ENCODE measurements at places on chromosomes 3 and 15.

GRCh38 chr3:16251316-16252085 is 13.2 kb downstream of the DPH3 start:
- DNase-seq = no peak

GRCh38 chr3:127749361-127749760 is 73.0 kb downstream of the MGLL start:
- DNase-seq = no peak

DNA sequence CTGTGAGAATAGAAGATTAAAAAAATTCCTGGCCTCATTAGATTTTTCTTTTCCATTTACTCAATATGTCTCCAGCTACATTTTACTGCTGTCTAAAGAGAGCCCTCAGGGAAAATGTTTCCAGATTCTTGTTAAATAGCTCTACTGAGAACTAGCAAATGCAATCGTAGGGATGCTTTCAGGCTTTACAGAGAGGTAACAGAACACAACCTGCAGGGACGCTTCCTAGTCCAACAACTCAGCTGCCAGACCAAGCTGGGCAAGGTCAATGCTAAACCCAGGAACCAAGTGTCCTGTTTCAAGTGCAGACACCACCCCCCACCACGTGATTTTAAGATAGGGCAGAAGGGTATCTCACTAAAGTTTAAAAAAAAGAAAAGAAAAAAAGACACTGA is 25.2 kb downstream of the ARHGEF3 start:
- no peak for DNase-seq

- no peak for DNase-seq
These were observed 86.3 kb downstream of the ARNT2 start for GRCh38 chr15:80490431-80490990.

- DNase-seq = no peak
These were observed 37.7 kb upstream of the PARP14 start for GRCh38 chr3:122642935-122643334.

- no peak for DNase-seq
These were observed 36.2 kb upstream of the FLNB start for GRCh38 chr3:57971975-57972374.

DNA sequence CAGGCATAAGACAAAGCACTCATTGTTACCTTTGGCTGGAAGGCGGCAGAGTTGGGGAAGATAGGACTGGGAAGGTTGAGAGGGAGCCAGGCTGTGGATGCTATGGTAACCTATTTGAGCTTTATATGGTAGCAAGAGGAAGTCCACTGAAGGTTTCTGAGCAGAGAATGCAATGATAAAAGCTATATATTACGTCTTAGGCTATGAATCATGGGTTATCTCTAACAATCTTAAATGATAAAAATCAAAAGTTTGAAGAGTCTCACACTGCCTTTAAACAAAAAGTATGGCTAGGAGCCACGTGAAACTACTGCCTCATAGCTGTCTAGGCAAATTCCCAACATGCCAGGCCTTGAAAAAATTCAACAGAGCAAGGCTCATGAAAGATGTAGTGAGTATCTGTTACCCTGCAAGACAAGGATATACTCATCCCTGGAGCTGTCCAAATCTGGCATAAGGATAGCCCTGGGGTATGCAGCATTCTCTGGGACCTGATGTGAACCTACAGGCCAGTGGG is 4.1 kb downstream of the P3H2 start:
- DNase-seq = no peak

GRCh38 chr3:105503191-105503593 is 136.5 kb downstream of the ALCAM start:
- DNase-seq = no peak

- DNase-seq = no peak
These were observed 35.8 kb downstream of the MYH15 start for GRCh38 chr3:108474581-108474980.

DNA sequence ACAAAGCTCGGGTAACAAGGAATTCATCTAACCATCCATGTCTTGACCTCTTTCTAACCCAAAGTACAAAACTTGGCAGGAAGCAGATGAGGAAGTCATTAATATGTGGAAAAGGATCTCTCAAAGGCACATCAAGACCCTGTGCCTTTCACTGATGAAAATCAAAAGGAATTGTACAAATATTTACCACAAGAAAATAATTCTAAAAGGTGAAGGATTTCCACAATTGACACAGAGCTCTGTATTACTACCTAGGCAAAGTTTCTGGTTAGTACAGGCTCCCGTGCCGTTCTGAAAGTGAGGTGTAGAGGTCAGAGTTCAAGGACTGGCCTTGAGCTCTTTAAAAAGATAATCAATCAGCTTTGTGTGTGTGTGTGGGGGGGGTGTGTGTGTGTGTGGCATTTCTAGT is 239.7 kb upstream of the ICE2 start:
- no peak for DNase-seq

DNA sequence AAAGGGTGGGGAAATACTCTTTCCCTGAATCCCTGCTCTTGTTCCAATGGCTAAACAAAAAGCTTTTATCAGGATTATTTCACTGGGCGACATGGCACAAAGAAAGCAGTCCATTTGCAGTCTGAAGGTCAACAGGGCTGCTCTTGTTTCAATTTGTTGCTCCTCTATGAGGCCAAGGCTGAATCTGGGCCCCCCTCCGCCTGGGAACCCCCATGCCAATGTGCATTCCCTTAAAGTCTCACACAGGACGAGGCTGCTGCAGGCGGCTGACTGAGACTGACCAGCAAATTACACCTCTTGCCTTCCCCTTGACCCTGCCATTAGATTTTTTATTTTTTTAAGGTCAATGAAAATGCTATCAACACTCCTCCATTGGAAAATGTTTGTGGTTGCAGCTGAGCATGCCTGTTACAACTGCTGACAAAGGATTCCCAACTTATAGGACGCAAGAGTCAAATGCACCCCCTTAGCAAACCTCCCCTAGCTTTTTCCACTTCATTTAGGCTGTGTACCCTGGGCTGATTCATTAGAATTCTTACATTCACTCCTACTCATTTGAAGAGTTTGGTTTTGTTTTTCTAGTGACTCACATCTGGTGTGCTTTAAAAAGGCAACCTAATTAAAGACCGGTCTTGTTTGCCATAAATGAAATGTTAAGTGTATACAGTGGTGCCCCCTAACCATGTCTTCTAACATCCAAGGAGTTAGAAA is 60.8 kb upstream of the ARHGEF3 start:
- DNase-seq = no peak

DNA sequence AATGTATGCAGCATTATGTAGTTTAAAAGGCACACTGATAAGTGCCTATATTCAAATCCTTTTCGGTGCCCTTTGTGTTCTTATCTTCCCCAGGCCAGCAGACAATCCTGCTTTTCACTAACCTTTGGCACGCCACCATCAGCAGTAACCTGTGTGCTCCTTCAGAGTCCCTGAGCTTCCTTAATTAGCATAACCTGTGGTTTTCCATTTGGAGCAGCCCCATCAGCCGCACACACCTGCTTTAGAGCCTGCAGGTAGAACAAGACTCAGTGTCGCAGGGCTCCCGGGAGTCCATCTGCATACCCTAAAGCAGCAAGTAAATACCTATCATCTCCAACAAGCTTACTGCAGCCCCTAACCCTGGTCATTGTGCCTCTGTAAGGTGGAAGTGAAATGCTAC is 755.1 kb downstream of the ROBO2 start:
- DNase-seq = no peak

DNA sequence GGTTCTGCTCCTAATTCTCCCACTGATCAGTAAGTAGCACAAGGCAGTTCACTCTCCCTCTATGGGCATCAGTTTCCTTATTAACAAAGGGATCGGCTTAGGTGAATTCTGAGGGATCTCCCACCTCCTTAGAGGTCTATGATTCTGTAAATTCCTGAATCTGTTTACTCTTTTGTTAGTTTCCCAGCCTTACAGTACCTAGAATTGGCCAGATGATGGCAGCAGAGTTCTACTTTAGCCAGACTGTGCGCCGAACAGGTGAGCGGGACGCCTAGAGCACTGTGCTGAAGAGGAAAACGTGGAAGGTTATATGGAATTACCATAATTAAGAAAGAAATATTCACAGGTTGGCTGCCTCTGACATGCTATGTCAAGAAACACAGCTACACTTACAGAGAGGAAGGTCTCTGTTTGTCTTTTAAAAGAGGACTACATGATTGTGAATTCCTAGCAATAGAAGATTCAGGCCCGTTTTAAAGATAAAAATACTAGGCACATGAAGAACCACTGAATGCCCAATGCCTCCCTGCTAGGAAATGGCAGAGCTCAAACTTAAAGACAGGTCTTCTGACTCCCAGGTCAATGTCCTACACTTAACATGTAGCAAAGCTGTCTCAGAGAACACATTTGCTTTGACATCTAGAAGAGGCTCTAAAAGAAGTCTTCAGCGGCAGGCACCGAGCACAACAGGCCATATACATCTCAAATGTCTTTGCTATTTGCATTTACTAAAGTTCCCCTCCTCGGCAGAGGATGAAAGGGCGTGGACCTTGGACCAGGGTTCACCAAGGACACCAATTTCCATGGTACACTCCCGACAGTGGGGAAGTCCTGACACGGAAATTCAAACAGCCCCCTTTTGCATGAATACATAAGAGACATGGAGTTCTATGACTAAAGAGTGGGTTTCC is 259.9 kb downstream of the FGF12 start:
- DNase-seq = peak; percentile 15

- no peak for DNase-seq
These were observed 58.4 kb upstream of the LRTM1 start for GRCh38 chr3:54986294-54986693.

DNA sequence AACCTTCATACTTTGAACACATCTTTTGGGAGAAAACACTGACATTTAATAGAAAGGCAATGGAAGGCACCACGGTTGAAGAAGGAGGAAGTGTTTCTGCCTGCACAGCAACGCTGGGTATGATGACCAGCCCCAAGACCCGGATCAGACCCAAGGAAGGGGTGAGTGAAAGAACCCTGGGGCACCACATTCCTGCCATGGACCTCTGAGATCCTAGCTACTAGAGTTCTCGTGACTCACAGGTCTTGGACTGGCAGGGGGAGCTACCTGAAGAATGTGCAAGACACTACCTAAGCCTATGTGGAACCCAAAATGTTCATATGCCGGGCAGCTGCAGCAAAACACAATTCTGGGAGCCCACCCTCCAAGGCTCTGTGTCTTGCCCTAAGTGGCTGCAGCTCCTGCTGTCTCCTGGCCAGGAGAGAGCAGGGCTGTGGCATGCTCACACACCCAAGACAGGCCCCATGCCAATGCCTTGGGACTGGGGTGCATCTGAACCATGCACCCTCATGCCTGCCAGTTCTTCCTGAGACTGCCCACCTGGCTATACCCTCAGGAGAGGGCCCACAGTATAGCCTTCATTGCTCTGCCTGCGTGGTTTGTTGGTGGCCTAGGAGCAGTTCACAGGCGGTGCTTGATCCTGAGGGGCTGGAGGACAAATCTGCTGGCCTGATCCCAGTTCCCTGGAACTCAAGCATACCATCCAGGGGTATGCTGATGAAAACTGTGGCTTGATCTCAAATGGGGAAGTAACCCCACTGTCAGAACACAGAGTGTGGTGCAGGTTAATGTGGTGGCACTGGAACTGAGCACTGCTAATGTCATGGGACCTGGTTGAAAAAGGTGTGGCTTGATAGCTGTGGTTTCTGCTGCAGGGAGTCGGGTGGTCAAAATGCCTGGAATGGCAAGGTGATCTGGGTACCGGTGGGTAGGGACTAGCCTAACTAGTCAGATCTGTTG is 353.3 kb upstream of the ARHGEF26 start:
- no peak for DNase-seq

DNA sequence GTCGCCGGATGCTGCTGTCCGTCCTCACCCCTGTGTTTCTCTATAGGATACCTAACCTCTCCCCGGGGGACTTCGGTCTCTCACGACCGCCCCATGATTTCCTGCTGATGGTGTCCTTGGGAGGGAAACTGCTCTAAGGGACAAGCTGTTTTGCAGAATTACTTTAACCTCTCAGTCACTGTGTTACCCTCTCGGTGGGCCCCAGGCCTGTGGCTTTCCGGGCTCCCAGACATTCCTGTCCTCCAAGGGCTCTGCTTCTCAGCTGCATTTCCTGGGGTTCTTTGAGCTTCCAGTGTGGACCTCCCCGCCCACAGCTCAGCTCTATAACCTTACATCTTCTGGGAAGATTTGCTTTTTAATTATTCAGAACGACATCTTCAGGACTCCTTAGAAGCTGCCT is 40.9 kb downstream of the CHST2 start:
- no peak for DNase-seq

GRCh38 chr15:67585681-67586080 is 43.2 kb downstream of the MAP2K5 start:
- no peak for DNase-seq

DNA sequence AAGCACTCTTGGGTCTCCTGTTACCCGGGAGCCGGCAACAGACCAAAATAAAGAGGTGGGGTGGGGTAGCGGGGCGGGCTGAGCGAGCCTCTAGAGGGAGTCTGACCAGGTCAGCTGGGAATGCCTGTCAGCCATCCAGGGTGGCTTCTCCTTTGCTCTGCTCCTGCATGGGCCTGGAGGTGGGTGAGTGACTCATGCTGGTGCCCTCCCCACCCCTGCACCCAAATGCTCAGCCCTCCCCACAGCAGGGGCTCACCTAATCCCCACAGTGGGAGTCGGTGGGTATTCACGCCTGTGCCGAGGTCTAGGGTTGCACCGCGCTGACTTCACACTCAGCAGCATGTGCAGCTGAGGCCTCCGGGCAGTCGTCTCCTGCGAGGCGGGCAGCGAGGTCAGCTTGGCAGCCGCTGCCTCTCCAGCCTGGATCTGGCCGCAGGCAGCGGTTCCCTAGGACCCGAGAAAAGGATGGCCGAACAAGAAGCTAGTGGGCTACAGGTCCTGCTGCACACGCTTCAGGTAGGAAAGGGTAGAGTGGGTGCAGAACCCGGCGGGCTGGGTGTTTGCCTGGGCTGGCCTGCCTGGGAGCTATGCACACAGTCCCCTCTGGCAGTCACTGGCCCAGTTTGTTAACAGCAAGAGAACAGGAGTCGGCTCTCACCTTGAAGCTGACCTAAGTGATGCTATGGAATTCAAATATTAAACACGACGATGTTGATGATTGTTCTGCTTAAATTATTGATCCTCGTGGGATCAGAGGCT is at the start of gene AGBL1:
TSS of gene AGBL1 (plus strand) at position 364 of the 759 bp plus-strand sequence.
- DNase-seq = no peak

- DNase-seq = no peak
These were observed 98.9 kb upstream of the FOXB1 start for GRCh38 chr15:59905176-59905575.

DNA sequence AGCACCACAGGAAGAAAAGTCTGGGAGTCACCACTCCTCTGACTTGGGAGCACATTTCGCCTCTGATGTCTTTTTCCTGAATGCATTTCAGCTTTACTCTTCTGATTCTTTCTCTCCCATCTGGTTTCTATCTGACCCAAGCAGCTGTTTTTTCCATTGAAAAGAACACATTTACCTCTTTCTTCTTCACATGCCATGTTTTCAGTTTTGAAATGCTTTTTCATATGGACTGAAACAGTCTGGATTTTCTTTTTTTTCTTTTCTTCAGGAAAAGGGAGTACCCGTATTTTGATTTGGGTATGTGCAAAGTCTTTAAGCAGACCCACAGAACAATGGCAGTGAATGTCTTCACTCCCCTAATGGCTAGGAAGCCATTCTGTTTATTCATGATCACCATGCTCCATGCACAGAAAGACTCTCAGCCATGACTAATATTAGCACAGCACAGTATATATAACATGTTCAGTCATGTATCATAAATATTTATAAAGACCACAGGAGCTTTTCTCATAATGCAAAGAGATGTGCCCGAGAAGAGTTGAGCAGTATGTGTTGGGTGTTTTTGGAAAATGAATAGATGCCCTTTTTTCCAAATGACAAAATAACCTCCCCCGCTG is 82.7 kb upstream of the LRIG1 start:
- no peak for DNase-seq

- DNase-seq = no peak
These were observed 722 bp downstream of the STRA6 start for GRCh38 chr15:74201710-74202420.
